B cell (primary cell): ENCODE measurements at places on chromosomes 11 and 22.

- peak; percentile 62 for DNase-seq
These were observed 4.5 kb downstream of the LMNTD2 start for GRCh38 chr11:555780-556661.

DNA sequence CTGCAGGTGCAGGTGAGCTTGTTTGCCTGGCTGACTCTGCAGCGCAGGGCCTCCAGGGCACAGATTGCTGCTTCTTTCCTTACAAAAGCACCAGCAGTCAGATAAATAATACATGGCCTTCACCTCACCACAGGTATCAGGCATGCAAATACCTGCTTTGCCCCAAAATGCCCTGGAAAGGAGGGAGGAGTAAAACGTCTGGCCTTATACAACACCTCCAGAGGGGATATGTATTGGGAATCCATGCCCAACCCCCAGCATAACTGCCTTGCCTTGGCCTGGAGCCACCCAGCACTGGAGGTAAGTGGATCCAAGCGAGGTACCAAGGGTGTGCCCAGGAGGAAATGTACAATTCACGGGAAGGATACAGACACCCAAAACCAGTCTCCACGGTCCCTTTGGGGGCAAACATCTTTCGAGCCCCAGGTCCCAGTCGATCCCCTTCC, 860 bp downstream of the TMEM184B start:
- DNase-seq = peak; percentile 48

DNA sequence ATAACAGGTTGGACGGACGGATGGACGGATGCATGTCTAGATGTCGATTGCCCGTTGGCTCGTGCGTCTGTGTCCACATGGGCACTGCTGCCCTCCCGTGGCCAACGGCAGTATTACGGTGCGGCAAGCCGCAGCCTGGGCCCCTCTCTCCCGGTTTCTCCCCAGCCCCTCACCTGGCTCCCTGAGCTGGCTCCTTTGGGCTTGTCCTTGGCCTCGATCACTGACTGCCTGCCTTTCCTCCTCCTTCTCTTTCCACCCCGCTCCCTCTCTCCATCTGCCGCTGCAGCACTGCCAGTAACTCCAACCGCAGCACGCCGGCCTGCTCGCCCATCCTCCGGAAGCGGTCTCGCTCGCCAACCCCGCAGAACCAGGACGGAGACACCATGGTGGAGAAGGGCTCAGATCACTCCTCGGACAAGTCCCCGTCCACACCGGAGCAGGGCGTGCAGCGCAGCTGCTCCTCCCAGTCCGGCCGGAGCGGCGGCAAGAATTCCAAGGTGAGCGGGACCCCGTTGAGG, 77.3 kb downstream of the SCN3B start:
- peak; percentile 61 for DNase-seq

DNA sequence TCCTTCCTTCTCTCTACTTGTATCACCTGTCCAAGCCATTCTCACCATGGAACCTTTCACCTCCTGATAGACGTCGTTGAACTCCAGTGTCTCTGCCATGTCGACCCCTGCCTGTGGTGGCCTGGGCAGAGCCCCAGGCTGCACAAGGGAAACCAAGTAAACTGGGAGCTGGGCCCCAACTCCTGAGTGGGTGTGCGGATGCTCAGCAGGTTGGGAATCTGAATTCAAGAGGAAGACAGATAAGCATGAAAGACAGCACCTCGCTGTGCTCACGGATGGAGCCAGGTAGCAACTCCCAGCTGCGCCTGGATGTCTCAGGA, 709 bp downstream of the SSRP1 start:
- no peak for DNase-seq

- no peak for DNase-seq
These were observed 598.0 kb upstream of the API5 start for GRCh38 chr11:42713753-42714152.

GRCh38 chr22:37021710-37022482, 2.4 kb downstream of the MPST start:
- peak; percentile 76 for DNase-seq

GRCh38 chr11:33724644-33725035, 11.6 kb downstream of the CD59 start:
- DNase-seq = no peak

GRCh38 chr11:121535129-121535796, 82.5 kb upstream of the SORL1-AS1 start:
- DNase-seq = no peak

- DNase-seq = no peak
These were observed 52.5 kb downstream of the NECTIN1 start for GRCh38 chr11:119676461-119677020.

- no peak for DNase-seq
These were observed 14.3 kb upstream of the CRY2 start for GRCh38 chr11:45832811-45833441.

DNA sequence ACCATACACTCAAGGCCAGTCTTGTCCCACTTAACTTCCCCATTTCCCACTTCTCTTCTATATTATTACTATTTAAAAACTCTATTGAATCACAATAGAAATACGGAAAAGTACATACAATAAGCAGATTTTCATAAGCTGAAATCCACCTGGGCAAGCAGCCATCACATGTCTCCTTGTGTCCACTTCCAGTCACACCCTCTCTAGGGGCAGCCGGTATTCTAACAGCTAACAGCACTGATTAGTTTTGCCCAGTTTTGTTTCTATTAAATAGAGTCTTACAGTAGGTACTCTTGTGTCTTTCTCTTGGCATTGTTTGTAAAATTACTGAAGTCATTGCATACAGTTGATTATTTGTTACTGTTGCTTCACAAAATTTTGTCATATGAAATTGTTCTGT, 37.8 kb downstream of the PPP6R3 start:
- DNase-seq = no peak

GRCh38 chr22:38282397-38282796, 9.6 kb upstream of the TMEM184B start:
- DNase-seq = no peak

- DNase-seq = no peak
These were observed 45.3 kb upstream of the SPON1 start for GRCh38 chr11:13917264-13917663.

DNA sequence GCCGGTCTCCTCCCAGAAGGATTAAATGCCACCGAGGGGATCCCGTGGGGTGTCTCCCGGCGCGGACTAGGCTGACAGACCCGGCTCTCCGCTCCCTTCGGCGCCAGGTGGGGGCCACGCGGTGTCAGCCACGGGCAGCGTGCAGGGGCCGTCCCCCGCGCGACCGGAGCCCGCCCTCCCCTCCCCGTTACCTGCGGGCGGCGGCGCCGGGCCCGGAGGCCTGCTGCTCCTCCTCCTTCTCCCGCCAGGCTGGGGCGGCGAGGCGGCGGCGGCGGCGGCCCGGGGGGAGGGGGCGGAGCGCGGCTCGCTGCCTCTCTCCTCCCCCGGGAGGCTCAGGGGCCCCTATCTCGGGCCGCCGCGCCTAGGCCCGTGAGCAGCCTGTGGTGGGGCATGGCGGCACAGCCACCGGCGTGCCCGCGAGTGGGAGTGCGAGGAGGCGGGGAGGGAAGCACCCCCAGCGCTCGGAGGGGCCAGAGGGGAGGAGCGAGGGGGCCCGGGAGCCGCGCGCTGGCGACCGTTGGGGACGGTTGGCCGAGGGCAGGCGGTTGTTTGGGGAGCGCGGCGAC, 450 bp downstream of the ZBTB44 start:
- peak; percentile 85 for DNase-seq

GRCh38 chr11:119572481-119573424, 149.8 kb upstream of the THY1 start:
- no peak for DNase-seq

GRCh38 chr11:133930767-133931448, 25.9 kb downstream of the IGSF9B start:
- no peak for DNase-seq

DNA sequence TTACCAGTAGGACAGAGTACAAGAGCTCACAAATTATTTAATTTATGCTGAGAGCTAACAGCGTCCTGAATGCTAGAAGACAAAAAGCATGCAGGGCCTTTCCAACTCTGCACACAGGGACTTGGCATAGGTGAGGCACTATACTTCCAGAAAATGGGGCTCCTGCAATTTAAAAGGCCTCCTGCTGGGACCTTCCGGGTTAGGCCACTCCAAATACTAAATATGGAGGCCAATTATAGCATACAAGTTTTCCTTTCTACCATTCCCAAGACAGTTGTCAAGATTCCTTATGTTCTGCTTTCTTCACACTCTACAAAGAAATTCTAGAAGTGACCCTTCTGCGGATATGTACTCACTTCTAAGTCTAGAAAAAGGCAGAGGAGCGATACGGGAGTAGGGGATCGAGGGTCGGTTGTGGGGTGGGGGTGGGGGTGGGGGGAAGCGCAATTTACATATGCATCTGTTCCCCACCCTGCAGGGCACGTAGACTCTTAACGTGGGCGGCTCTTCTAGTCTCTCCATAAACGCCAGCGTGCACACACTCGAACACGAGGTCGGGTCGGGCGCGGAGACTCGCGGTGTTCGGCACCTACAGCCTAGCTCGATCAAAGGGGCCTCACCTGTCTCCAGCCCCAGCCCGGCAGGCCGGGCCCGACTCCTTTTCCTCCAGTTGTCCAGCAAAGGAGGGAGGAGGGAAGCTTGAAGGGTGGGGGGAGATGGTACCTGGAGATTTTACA, 728 bp downstream of the DCUN1D5 start:
- peak; percentile 16 for DNase-seq

- no peak for DNase-seq
These were observed 38.8 kb upstream of the PHF21A start for GRCh38 chr11:46160100-46160499.

- no peak for DNase-seq
These were observed 27.2 kb downstream of the SHANK3 start for GRCh38 chr22:50699756-50700386.

DNA sequence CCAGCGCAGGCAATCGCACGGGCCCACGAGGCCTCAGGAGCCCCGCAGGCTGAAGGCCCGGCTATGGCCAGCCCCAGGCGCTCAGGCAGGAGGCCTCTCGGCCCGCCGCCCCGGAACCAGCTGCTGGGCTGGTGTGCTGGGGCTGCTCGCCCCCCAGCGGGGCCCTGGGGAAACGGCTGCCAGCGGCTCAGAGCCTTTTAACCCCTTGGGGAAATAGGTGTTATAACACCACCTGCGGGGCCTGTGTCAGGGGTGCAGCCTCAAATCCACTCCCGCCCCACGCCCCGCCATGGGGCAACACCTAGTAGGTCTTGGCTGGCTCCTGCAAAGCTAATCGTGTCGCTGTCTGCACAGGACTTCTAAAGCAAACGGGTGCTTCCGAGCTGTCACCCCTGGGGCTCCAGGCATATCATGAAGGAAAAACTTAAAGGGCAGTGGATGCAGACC, 237.4 kb downstream of the TTC28 start:
- DNase-seq = peak; percentile 60

- DNase-seq = peak; percentile 23
These were observed 840 bp downstream of the GRAMD1B start for GRCh38 chr11:123430721-123431497.

DNA sequence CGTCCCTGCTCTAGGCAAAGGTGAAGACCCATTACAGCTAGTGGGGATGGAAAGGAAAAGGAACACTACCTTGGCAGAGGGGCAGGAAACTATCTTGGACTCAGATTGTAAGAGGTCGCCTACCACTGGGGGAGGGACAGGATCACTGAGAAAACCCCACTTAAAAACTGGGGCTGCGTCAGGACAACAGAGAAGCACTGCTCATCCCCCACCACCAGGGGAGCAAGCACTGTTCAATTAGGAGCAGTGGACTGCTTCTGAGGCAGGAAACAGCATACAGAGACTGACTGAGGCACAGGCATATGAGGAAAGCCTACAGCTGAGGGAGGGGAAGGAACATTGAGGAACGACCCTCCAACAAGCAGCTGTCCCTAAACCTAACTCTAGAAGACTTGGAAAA, 20.8 kb upstream of the DLAT start:
- DNase-seq = peak; percentile 57

DNA sequence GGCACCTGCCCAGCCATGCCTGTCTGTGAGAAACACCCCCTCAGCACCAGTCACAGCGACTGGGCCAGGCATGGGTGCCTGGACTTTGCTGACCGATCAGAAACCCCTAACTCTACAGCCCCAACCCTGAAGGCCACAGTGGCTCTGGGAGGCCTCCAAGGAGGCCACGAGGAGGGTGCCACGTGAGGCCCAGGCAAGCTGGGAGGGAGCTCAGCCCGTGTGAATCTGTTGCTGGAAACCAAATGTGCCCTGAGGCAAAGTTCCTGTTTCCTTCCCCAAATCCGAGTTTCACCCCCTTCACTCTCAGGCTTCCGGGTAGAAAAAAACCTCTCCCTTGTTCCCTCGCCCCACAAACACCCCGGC, 1.3 kb downstream of the UNC93B1 start:
- DNase-seq = no peak

DNA sequence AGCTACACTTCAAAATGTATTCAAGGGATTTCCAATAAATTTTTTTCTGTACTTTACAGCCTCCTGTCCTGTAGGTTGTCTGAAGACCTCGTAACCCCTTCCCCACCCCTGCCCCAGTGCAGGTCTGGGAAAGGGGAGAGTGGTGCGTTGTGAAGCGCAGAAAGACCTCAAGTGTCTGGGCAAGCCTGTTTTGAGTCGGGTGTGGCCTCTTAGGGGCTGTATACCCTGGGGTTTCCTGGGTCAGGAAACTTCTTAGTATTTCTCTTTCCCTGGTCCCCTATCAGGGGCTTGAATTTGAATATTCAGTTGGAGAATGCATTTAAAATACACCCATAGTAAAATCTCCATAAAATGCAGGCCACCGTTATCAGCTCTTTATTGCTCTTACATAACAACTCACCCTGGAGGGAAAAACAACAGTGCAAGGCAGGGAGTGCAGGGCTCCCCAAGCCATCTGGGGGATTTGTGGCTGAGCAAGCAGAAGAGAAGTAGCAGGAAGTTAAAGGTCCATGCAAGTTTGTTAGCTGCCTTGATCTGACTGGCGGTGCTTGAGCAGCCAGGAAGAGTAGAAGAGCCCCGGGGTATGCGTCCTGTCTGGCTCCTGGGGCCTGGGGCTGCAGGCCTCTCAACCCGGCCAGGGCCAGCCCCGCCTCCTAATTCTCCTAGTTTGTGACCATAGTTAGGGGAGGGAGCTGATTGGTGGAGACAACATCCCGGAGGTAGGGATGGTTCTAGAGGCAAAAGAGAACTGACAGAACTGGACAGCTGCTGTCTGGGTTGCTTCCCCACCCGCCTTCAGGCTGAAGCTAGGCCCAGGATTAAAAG, 25.7 kb downstream of the ARHGAP1 start:
- DNase-seq = no peak

- no peak for DNase-seq
These were observed 3.6 kb downstream of the ANKRD13D start for GRCh38 chr11:67292671-67293070.

DNA sequence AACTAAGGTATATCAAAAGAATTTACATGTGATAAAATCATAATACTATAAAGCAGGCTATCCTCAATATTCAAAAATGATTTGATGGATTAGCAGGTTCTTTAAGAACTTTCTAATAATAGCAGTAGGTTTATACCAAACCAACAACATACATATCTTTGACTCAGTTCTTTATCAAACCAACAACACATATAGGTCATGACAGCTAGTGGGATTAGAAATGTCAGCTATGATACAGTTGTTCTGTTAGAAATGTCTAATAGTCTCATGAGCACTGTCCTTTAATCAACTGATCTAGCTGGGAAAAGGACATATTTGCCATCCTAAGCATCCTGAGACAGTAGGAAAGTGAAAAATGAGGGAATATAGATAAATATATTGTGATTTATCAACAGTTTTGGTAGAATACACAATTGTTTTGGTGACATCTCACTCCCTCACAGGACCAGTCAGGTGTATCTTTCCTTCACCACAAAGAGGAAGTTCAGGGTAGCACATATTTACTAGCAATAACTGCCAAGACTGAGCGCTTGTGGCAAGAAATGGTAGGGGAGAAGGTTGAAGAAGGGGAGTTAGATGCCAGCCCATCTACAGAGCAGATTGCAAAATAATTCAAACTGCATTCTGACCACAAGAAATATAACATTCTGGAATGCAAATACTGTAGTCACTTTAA, 90.8 kb upstream of the APOA1 start:
- peak; percentile 84 for DNase-seq
